Hypothalamus (tissue), 51 donors: ENCODE measurements at places on chromosomes 1 and 21.

DNA sequence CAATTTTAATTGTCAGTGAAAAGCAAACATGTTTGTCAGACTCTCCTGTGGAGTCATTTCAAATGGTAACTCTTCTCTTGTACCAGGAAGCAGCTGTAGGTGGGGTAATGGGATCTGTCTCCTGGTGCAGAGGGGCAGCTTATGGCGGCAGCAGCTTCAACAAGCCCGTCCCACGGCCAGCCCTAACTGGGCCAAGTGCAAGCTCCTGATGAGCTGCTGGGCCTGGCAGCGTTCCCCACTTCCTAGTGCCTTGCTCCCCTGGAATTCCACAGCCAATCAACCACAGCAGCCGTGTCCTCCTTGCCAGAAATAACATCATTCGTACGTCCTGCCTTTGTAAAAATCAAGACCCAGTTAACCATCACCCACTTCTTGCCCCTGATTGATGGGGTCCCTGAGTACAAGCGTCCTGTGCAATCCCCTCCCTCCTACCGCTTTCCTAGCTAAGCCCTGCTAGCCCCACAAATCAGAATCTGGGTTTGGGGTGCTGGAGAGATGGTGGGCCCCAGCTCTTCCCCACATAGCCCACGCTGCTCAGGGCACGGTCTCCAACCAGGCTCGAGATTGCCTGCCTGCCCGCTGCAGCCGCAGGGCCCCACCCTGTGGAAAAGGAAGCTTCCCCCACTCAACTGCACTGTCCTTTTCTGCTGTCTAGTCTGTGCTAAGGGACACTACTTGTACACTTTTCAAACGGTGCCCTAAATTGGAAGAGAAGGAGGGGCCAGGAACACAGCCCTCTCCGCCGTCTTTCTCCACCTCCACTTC is 61.2 kb downstream of the TOR1AIP2 start:
- DNase-seq, result no peak

- no peak for DNase-seq
Observed at GRCh38 chr1:35532497-35533223, 24.5 kb downstream of the KIAA0319L start.

DNA sequence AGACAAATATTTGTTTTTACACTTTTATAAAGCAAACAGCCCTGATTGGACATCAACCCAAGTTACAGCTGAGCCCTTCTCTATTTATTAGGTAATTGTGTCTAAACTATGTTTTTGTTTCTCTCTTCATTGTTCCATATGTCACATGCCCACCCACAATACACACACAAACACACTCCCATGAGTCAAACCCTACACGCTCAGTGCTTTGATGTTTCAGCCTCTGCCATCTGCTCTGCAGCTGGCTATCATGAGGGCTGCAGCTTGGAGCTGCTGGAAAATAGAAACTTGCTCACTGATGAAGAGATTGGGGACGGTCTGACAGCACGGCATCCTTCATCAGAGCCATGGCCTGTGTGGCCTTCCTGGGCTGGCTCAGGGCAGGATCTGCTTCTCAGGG is 41.7 kb downstream of the PSMG1 start:
- DNase-seq, result no peak

DNA sequence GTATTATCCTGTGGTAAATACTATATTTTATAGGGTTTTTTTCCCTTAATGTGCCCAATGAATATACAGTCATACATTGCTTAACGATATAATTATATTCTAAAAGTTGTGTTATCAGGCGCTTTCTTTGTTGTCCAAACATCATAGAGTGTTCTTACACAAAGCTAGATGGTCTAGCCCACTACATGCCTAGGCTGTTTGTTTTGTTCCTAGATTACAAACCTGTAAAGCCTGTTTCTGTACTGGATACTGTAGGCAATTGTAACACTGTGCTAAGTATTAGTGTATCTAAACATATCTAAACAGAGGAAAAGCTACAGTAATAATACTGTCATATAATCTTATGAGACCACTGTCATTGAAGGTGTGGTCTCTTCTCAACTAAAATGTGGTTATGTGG is 242.6 kb upstream of the C1orf105 start:
- DNase-seq, result no peak

DNA sequence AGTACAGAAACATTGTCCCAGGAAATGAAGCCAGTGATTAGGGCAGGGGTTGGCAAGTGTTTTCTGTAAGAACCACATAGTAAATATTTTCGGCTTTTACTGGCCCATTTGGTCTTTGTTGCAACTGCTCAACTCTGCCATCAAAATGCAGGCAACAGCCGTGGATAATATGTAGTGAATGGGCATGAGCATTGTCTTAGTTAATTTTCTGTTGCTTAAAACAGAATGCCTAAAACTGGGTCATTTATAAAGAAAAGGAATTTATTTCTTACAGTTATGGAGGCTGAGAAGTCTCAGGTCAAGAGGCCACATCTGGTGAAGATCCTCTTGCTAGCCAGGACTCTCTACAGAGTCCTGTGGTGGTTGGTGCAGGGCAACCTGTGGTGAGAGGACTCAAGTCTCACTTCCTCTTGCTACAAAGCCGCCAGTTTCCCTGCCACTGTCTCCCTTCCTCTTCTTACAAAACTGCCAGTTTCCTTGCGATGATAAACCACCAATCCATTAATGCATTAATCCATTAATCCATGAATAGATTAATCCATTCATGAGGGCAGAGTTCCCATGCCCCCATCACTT is 166.4 kb downstream of the PSMG1 start:
- DNase-seq, result no peak

DNA sequence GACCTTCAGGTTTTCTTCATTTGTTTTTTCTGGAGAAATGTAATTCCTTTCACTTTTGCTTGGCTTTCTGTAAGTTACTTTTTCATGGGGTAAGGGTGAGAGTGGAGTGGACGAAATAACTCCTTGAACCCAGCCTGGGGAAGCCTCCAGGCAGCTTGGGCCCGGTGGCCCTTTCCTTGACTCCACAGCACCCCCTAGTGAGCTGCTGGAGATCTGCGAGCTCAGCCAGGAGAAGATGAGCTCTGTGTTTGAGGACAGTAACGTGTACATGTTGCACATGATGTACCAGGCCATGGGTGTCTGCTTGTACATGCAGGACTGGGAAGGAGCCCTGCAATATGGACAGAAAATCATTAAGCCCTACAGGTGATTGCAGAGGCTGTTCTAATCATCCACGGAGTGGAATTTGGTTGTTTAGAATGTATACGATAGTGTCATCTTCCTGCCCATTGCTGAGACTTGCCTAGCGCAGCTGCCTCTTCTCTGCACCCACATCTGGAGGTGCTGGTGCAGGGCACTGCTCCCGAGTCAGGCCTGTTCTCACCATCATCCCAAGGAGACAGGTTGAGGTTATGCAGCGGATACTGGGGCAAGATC is 51.0 kb downstream of the SMYD2 start:
- DNase-seq, result no peak

GRCh38 chr21:41929248-41929647 is 24.6 kb downstream of the C2CD2 start:
- no peak for DNase-seq

DNA sequence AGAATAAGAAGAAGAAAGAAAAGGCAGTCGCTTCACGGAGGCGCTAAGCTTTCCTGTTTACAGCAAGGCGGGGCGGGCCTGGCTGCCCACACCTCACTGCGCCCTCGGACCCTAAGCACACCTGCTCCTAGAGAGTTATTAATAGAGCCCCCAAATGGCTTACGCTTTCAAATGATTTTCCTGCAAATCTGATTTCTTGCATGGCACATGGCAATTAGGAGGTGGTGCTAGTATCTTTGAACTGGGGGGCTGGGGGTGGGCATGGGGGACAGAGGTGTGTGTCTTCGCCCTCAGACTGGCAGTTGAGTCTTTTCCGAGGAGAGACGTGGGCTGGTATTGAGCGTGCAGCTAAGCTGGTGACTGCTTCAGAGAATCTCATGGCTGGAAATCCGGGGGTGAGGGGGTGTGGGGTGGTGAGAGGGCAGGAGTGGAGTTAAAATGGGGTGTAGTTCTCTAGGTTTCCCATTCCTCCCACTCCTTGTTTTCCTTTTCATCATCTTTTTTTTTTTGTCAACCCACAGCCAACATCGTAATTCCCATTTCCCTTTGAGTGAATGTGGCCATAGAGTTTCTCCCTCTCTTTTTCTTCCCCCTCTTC is 1.3 kb downstream of the S1PR1 start:
- no peak for DNase-seq

DNA sequence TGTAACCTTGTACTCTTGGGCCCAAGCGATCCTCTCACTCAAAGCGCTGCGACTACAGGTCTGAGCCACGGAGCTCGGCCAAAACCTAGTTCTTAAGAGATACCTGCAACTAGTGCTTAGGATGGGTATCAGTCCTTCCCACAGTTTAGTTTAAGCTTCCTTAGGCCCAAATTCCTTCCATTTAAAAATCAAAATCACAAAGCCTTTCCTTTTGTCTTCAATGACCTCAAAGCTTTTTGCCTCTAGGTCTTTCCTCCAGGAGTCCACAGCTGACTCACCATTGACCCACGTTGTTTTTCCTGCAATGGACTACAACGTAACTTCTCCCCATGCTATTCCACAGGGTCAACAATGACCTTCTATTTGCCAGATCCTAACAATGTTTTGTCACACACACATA is 64.0 kb downstream of the APP start:
- DNase-seq, result no peak

GRCh38 chr1:48181669-48182367 is 40.7 kb upstream of the SLC5A9 start:
- no peak for DNase-seq

DNA sequence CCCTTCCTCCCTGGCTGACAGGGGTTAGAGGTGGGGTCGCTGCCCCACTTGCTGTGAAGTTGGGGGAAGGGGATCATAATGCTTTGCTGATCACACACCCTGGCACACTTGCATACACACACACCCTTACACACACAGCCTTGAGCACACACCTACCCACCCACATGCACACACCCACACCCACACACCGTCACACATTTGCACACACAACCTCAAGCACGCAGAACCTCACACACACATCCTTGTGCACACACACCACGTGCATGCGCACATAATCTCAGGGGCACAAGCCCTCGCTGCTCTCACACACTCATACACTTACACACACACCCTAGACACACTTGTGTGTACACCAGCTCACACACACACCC is 16.4 kb upstream of the TNFRSF8 start:
- no peak for DNase-seq

GRCh38 chr1:153734396-153735089 is 6.7 kb downstream of the INTS3 start:
- no peak for DNase-seq

- DNase-seq, result no peak
Observed at GRCh38 chr21:36120304-36120888, 14.5 kb upstream of the CBR3 start.

- no peak for DNase-seq
Observed at GRCh38 chr1:175218786-175219434, 26.3 kb upstream of the KIAA0040 start.

DNA sequence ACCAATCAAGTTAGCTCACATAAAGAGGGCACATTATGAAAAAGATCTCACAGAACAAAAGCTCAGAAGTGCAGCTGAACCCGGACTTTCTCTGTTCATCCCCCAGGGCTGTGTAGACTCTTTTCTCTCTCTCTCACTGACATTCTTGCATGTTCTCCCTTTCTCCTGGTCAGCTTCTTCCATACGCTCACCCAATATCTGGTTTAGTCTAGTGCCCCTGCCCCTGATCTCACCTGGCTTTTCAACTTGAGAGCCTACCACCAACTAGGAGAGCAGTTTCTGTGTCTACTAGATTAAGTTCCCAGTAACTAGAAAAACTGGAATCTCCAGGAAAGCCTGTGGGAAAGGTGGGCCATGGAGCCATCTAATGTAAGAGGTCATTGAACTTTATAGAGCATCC is 126.9 kb upstream of the GRIK3 start:
- DNase-seq, result no peak

GRCh38 chr1:19330449-19331135 is 18.5 kb downstream of the SLC66A1 start:
- DNase-seq, result no peak

DNA sequence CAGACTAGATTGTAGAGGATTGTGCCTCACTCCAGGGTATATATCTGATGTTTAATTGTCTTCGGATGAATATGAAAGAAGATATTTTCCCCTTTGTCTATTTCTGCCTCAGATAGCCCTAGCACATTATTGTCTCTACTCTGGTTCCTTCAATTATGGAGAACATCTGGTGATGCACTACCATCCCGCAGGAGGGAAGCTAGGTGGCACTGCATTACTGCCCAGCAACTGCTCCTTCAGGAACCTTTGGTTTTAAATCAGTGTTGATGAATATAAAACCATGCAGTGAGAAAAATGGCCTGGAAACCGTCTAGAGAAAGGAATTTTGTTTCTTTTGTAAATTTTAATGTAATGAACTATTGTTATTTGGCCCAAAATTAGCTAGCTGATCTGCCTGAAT is 68.5 kb downstream of the GPR88 start:
- DNase-seq, result no peak

GRCh38 chr1:50425376-50426107 is 2.3 kb upstream of the DMRTA2 start:
- no peak for DNase-seq

DNA sequence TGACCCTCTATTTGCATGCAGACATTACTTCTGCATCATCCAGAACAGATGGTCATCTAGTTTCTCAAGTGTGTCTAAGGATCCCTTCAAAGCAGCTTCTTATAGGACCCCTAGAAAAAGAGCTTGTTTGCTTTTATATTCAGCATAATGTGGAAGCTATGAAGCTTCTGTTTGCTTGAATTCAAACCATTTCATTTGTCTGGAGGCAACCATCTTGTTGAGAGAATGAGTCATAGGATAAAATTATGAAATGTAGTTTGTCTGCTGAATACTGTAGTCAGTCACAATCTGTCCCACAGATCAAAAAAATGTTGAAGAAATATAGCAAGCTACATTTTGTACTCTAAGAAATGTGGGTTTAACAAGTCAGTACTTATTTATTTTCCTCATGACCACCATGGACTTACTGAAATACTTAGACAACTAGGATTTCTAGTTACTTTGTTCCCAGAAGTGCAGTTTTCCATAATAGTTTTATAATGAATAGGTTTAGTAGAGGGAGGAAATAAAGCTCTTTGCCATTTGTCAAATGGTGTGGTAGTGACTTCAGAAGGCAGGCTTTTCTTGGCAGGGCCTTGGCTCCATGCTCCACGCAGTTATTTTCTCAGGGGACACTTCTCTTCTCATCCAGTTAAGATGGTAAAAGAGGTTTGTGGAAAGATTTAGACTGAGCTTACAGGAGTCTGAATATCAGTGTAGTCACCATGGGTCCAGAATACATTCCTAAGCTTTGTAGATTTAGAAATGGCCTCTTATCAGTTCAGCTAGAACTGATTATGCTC is 74.8 kb upstream of the DEPDC1 start:
- no peak for DNase-seq

DNA sequence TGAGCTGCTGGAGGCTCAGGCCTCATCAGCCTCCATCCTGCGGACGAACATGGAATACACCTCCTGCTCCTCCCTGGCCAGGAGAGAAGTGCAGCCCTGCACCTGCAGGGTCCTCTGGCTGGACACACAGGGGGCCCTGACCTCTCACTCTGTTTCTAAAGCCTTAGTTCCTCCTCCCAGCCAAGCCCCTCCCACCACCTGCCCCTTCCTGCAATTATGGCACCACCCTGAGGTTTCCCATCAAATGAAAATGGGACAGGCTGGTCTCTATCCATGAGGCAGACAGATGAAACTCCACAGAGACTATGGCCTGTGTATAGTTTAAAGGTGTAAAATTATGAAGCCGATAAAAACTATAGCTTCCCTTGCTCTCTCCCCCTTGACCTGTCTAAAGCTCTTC is 42.6 kb downstream of the CACNA1S start:
- DNase-seq, result no peak

GRCh38 chr1:60596791-60597750 is 485.3 kb upstream of the NFIA start:
- no peak for DNase-seq

GRCh38 chr21:15354516-15354915 is 289.7 kb upstream of the NRIP1 start:
- no peak for DNase-seq
